ENCODE measurements at places on chromosomes 6 and 20.

DNA sequence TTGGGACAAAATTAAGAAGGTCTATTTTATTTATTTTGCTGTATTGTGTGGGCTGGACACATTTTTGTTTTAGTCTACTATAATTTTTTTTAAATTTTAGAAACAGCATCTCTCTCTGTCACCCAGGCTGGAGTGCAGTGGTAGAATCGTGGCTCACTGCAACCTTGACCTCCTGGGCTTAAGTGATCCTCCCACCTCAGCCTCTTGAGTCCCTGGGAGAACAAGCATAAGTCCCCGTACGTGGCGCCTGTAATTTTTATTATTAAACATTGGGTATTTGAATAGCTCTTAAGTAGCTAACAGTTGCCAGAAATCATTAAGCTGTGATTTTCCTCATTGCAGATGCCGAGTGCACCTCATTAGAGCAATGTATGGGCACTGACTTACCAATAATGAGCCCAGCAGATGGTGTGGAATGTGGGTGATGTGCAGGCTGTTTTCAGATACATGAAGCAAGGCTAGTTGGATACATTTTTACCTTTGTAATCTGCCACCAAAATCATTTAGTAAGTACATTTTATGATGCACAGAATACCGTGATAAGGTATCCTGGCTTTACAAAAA is 10.3 kb upstream of the MAS1 start:
- no peak for DNase-seq

DNA sequence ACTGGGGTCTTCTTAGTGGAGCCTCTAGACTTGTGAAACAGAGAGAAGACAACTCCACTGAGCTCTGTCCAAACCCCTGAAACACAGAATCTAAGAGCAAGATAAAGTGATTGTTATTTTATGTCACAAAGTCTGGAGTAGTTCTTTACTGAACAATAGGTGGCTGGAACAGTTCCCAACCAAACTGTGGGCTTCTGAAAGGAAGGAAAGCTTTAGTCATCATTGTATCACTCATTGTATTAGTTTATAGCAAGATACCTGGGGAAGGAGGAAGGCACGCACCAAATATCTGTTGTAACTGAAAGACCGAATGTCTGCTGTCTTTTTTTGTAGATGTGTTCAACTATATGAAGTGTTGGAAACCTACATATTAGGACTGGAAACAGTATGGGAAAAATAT is 284.9 kb upstream of the TBX18 start:
- no peak for DNase-seq

- DNase-seq = no peak
Measured at GRCh38 chr6:121645100-121645745, 209.8 kb downstream of the GJA1 start.

GRCh38 chr6:43257367-43258145 is 14.3 kb downstream of the TTBK1 start:
- no peak for DNase-seq

- no peak for DNase-seq
Measured at GRCh38 chr20:24165301-24166122, 176.9 kb upstream of the GGTLC1 start.

DNA sequence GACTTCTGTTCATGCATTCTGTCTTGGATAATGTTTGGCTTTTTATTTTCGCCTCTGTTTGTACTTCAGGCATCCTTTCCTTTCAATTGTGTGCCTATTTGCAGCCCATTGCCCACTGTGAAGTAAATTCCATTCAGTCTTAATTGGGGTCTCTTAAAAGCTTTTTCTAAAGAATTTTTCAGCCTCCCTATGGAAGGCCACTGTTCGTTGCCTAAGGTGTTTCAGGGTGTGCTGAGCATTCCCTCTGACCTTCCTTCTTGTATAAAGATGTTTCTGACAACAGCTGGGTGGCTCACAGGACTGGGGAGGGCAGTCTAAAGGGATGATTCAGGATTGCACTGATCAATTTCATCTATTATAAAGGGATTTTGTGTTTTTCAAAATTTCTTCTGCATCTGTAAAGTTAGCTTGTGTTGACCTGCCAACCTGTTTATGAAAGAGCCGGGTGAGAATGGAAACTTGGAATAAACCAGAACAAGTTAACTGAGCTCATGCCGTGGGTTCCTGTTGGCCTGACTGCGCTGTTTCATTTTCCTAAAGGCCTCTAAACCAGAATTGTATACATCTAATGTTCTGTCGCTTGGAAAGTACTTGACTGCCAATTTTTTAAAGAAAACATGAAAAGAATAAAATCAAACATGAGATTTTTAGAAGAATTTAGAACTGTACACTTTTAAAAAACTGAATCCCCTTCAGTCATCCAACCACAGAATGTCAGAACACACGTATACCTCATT is 14.3 kb downstream of the PHACTR2 start:
- no peak for DNase-seq

GRCh38 chr20:25282796-25283195 is 34.9 kb downstream of the PYGB start:
- DNase-seq = no peak

DNA sequence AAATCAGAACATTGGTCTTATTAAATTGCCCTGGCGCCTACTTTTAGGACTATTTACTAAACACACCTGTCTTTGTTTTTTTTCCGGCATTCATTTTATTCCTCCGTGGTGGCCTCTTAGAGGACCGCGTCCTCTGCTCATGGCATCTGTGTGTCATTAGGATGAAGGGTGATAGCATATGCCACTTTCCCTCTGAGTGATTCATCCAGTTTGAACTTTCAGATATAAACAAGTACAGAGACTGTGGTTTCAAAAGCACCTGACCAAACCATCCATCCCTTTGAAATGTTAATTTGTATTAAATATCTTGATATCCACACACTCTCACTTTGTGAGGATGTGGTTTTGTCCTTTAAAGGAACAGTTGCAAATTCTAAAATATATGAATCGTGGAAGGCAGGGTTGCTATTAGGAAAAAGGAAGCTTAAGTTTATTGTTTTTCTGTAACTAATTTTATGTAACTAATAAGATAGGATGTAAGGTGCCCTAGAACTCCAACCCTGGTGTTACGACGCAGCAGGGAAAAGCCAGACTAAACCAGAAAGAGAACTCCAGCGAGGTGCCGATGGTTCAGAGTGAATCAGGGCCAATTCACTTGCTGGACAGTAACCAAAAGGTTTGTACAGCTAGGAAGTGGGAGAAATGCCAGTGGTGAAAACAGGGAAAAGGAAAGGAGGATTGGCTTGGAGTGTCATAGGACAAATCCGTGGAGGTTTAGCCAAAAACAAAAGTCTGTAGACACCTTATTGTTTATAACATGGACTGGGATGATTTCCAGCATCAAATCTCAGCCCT is 98.7 kb downstream of the SHLD1 start:
- no peak for DNase-seq

DNA sequence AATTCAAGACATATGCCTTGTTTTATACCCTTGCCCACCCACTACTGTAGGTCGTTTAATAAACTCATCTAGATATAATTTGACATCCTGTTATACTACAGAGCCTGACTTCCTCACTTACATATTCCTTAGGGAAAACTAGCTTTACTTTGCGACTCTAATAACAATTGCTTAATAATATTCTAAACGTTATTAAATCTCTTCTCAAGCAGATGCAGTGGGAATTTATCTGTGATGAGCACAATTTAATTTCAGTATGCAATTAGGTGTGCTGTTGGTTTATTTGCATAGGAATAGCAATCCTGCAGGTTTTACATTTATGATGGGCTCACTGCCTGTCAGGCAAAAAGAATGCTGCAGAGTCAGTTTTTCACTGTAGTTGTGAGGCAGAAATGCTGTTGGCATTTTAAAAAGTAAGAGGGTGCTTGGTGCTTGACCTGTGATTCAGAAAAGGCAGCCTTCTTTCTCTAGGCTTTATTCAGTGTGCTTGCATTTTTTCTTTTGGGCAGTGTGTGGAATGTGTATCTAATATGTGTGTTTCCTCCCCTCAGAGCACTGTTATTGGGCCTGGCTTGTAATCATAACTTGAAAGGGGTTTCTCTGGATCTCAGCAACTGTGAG is 152.3 kb upstream of the SCGN start:
- DNase-seq = no peak

GRCh38 chr6:2970034-2970685 is 1.2 kb downstream of the SERPINB6 start:
- peak; percentile 22 for DNase-seq

- no peak for DNase-seq
Measured at GRCh38 chr6:115733426-115733825, 327.3 kb downstream of the FRK start.

- DNase-seq = no peak
Measured at GRCh38 chr6:14474816-14475215, 357.2 kb downstream of the CD83 start.

DNA sequence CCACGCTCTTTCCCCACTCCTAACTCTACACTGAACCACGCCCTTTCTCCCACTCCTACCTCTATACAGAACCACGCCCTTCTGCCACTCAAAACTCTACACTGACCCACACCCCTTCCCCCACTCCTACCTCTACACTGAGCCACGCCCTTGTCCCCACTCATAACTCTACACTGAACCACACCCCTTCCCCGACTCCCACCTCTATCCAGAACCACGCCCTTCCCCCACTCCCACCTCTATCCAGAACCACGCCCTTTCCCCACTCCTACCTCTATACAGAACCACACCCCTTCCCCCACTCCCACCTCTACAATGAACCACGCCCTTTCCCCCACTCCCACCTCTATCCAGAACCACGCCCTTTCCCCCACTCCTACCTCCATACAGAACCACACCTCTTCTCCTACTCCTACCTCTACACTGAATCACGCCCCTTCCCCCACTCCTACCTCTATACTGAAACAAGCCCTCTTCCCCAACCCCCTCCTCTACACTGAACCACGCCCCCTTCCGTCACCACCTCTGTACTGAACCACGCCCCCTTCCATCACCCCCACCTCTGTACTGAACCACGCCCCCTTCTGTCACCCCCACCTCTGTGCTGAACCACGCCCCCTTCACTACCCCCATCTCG is 10.1 kb downstream of the PXMP4 start:
- no peak for DNase-seq

DNA sequence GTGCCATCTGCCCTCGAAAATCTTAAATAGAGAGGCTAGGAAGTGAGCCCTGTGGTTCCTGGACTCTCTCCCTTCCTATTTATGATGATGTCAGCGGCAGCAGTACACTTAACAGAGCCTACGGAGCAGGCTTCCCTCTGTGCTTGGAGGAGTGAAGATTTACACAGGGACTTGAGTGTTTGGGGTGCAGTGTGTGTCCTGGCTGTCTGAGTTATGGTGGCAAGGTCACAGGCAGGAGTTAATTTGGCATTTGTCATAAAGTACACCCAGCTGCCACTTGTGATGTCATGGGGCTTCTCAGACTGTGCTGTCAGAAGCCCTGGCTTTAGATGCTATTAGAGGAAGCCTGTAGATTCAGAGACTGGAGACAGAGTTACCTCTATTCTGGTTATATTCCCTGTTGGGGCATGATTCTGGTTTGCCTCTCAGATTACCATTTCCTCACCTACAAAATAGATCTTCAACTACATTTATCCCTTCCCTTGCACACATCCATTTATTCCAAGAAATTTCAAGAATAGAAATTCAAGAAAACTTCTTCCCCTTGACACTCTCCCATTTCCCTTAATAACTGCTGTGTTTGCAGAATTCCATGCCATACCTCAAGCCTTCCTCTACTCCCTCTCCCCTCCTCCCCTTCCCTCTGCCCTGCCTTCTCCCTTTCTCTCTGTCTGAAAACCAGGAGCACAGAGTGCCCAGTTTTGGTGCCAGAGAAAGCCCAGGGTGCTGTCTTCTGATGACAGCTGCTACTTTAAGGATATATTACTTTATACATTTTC is 72.1 kb downstream of the SLC24A3 start:
- no peak for DNase-seq

- peak; percentile 84 for DNase-seq
Measured at GRCh38 chr6:69796073-69796641, 653 bp downstream of the LMBRD1 start.

DNA sequence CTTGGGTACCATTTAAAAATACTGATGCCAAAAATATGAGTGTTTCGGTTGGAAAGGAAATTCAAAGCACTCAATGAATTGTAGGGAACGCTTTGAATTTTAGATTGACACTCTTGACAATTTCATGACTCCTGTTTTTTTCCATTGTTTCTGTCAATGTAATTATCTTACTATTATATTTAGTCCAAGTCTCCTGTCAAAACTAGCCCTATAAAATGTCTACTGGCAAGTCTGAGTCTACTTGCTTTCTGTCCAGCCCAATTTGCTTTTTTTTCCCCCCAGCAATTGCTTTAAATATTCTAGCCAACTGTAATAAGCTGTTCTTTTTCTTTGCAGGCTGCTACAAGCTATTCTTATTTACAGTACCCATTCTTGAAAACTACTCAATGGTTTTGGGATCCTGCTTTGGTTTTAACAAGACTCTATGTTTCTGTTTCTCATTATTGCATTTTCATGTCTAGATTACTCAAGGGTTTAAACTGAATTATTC is 1103.9 kb upstream of the GJE1 start:
- DNase-seq = no peak

DNA sequence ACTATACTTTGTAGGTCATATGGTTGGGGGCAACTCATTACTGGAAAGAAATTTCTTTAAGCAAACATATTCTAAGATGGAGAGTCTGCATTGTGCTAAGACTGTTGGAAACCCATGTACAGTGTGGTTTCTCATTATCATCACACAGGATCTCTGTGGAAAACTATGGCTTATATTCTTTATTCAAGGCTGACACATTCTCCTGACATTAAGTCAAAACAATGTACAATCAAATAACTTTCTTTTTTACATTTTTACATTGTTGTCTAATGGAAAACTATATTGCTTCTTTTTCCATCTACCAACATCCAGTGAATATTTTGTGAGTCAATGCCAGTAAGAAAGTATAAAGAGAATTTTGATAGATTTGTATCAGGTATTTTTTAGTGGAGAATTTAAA is 417.6 kb downstream of the GRIK2 start:
- DNase-seq = no peak

DNA sequence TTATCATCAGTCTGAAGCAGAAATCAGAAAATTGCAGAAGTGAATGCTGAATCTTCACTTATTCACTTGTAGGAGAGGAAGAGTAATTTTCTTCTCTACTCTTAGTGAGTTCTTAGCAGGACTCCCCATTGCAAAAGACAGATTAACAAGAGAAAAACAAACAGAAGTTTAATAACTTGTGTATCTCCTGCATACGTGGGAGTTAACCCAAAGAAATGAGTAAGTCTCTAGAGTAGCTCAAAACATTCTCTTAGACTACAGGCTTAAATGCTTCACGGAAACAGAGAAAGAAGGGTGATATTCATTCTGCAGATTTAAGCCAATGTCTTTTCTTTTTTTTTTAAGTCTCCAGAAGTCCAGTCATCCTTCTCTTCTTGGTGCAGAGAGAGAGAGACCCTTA is 97.9 kb upstream of the TMEM181 start:
- no peak for DNase-seq

DNA sequence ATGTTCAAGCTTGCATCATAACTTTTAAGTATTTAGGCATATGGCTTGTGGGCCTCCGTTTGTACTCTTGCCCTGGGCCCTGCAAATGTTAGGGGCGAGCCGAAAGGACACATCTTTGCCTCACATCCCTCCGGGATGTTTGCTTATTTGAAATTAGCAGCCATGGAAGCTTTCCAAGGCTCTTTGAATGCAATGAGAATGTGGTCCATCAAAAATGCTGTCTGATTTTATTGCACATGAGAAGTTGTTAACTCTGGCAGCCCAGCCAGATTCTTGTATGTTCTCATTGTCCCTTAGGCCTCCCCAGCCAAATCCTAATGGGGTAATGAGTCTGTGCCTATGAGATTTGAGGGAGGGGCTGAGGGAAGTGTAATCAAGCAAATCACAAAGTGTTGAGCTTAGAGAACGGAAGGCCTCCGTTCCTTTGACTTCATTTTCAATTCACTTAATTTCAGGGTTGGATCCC is 261.2 kb upstream of the MARCKS start:
- DNase-seq = no peak

GRCh38 chr6:135283926-135284325 is 102.8 kb downstream of the MYB start:
- no peak for DNase-seq

- DNase-seq = peak; percentile 64
Measured at GRCh38 chr6:3751077-3751729, at the start of gene PXDC1. TSS of gene PXDC1 (minus strand) at chr6:3751713. CDS start at chr6:3751531, 182 bp downstream.

Measured in B cell (primary cell).